ENCODE measurements at places on chromosomes 2 and 18. TPM values are rescaled to one million over a fixed set of nuclear protein-coding genes. Genes with fewer than 3 reads are reported as not detected.

The NABP1 gene
- total RNA-seq: 38.7 TPM

The CPSF3 gene
- 54.1 TPM for total RNA-seq

The STEAP3 gene
- total RNA-seq: 44.8 TPM

The ELOA2 gene
- not detected for total RNA-seq

- H3K36me3 ChIP-seq: no peaks in the 10 kb centered on the region
- H3K4me3 ChIP-seq: no peak overlapping the region
- H3K27ac ChIP-seq: no peak overlapping the region
Observed at GRCh38 chr18:77622009-77622692, 372.5 kb downstream of the GALR1 start.

DNA sequence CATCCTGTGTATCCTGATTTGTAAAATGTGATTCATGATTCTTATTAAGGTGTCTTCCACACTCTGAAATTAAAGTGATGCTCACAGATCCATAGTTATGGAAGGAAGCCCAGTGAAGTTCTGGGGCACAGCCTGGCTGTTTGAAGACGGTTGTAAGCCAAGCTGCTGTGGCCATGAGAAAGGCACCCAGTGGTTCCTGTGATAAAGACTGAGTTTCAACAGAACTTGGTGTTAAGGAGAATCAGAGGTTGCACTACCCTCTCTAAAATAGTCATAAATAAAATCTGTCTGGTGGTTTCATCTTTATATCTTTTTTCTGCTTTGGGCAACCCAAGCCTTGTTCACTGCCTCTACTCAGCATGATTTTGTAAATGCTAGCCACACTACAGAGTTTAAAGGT lies 32.2 kb upstream of the SPOPL start:
- no peak overlapping the region for H3K27ac ChIP-seq
- no peaks in the 10 kb centered on the region for H3K27me3 ChIP-seq
- H3K36me3 ChIP-seq: no peaks in the 10 kb centered on the region
- DNase-seq: no peak
- H3K4me1 ChIP-seq: no peaks in the 10 kb centered on the region

DNA sequence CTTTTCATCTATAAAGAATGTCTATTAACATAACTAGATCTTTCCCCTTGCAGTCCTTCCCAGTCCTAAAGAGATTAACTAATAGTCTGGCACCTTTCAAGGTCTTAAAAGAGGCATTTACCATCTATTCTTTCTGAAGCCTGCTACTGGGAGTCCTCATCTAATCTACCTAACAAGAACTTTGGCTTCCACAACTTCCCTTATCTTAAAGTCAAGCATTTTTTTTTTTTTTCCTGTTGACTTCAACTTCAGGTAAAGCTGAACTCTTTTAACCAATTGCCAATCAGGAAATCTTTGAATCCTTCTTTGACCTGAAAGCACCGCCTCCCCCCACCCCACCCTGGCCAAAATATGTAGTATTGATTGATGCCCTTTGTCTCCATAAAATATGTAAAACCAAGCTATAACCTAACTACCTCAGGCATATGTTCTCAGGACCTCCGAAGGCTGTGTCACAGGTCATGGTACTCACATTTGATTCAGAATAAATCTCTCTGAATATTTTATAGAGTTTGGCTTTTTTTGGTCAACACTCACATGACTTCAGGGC lies 168.6 kb downstream of the PTPRM start:
- H3K36me3 ChIP-seq: no peaks in the 10 kb centered on the region
- no peak for DNase-seq
- no peaks in the 10 kb centered on the region for H3K4me1 ChIP-seq

Data from Panc1 (cell line).